ENCODE measurements at places on chromosomes 2 and 18. TPM values are rescaled to one million over a fixed set of nuclear protein-coding genes. Genes with fewer than 3 reads are reported as not detected.

RAX gene
- not detected for total RNA-seq

TUBA3D gene
- total RNA-seq: not detected

DNA sequence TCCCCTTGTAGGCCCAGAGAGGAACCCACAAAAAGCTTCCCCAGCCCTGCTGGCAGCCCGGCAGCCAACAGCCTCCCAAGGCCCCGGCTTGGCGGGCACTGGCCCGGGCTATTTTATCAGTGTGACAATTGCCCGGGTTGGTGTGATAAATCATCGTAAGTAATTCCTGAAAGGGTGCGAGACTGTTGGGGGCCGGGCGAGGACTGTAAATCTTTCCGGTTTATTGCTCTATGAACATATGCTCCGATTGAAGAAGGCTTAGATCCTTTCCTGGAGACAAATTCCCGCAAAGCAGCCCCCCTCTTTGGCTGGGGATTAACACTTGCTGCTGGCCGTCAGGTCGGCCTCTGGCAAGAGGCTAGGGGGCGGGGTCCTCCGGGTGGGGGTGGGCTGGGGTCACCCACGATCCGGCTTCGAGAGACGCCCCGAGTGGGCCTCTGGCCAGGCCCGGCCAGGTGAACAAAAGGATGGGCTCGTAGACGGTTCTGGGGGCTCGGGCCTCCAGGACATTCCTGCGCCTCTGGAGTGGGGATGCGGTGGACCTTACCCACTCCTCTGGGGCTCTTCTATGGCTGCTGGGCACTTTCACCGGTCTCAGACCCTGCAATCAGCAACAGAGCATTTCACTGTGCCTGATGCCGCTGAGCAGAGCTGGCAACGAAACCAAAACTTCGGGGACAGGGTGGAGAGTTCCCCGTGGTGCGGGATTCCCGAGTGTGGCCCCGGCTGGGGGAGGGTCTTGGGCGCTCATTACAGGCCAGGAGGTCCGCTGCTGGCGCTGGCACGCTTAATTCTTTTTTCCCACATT lies 2.0 kb downstream of the HOXD3 start:
- peaks cover 5% of the 10 kb centered on the region for H3K36me3 ChIP-seq
- H3K27ac ChIP-seq: no peak overlapping the region
- no peak for DNase-seq
- peak overlapping the region; percentile 29 for H3K4me3 ChIP-seq
- peaks cover 86% of the 10 kb centered on the region for H3K27me3 ChIP-seq

ZSCAN30 gene
- total RNA-seq: 28.4 TPM

- H3K27me3 ChIP-seq: peaks cover 3% of the 10 kb centered on the region
- no peaks in the 10 kb centered on the region for H3K36me3 ChIP-seq
- no peak for DNase-seq
- H3K27ac ChIP-seq: no peak overlapping the region
- no peak overlapping the region for H3K4me3 ChIP-seq
These were observed 219.6 kb downstream of the MBD2 start for GRCh38 chr18:54004828-54005227.

DNA sequence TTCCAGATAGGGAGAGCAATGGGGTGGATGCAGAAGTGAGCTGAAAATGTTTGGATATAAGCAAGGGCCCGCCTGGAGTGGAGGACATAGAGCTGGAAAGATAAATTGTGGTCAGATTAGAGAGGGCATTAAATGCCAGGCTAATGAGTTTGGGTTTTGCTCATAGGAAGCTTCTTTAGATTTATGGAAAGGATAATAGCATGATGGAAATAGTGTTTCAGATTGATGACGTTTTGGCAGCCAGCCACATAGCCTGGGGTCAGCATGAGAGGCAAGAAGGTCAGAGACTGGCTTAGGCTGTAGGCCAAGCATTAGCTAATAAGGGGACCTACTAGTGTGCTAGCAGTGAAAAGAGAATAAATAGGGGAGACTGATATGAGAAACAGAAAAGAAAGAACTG lies 321.6 kb downstream of the STK39 start:
- no peak overlapping the region for H3K27ac ChIP-seq
- no peaks in the 10 kb centered on the region for H3K36me3 ChIP-seq
- DNase-seq: no peak
- H3K27me3 ChIP-seq: peaks cover 2% of the 10 kb centered on the region

DNA sequence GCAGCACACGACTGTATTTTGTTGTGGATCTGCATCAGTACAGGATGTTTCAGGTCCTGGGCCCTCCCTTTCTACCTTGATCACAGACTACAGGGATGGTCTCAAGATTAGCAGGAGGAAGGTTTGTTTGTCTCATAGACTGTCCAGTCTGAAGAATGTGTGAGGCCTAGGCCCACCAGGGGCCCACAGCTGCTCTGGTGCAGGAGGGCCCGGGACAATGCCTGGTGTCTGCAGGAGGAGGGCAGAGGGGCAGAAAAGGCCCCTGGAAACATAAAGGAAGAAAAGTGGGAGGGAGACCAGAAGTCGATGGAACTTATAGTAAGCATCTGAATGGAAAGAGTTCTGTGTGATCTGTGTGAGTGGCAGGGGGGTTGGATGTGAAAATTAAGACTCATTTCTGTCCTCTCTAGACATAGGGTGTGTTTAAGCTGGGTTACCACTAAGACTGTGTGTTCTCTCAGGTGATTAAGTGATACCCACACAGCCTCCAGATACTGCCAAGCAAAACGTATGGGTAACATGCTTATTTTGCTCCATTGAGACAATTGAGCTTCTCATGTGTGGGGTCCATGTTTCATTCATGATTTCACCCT lies 33.4 kb upstream of the LPIN2 start:
- no peaks in the 10 kb centered on the region for H3K27me3 ChIP-seq
- peaks cover 5% of the 10 kb centered on the region for H3K4me1 ChIP-seq
- no peaks in the 10 kb centered on the region for H3K36me3 ChIP-seq
- no peak overlapping the region for H3K4me3 ChIP-seq

DNA sequence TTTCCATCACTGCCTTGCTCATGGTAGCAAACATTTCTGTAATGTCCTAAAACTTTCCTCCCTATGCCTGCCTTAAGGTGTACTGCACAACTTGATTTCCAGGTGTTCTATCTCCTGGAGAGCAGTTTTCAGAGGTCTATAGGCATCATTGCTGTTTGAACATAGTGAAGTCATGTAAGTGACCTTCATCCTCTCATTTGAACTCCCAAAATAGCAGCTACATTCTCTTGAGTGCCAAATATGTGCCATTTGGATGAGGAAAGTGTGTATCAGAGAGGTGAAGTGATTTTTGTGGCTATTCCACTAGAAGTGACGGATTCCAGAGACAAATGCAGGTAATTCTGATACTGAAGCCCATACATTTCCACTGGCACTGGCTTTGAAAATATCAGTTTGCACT lies 3.4 kb downstream of the PPP1R1C start:
- H3K27ac ChIP-seq: no peak overlapping the region
- H3K4me3 ChIP-seq: no peak overlapping the region
- no peaks in the 10 kb centered on the region for H3K36me3 ChIP-seq
- H3K4me1 ChIP-seq: no peaks in the 10 kb centered on the region

KCNK3 gene
- total RNA-seq: not detected

- H3K36me3 ChIP-seq: no peaks in the 10 kb centered on the region
- H3K4me3 ChIP-seq: no peak overlapping the region
- no peak overlapping the region for H3K27ac ChIP-seq
- no peaks in the 10 kb centered on the region for H3K27me3 ChIP-seq
- no peak for DNase-seq
These were observed 97.0 kb upstream of the SLC35G4 start for GRCh38 chr18:11512096-11513025.

DNA sequence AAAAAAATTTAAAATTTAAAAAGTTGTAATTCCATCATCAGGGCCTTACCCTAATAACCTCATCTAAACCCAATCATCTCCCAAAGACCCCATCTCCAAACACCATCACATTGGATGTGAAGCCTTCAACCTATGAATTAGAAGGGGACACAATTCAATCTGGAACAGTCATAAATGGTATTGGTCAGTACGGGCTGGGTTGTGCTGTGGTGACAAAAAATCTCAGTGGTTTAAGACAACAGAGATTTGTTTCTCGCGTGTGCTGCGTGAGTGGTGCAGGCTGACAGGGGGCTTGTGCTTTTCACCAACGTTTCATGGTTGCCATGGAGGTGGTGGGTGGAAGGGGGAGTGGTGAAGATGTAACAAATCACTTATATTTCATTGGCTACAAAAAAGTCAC lies 174.5 kb downstream of the INHBB start:
- H3K4me3 ChIP-seq: no peak overlapping the region
- peaks cover 40% of the 10 kb centered on the region for H3K27me3 ChIP-seq
- H3K27ac ChIP-seq: no peak overlapping the region
- DNase-seq: no peak
- peaks cover 2% of the 10 kb centered on the region for H3K4me1 ChIP-seq

GRCh38 chr18:38551881-38552280 lies 986.3 kb upstream of the CELF4 start:
- no peak overlapping the region for H3K4me3 ChIP-seq
- H3K36me3 ChIP-seq: no peaks in the 10 kb centered on the region
- no peaks in the 10 kb centered on the region for H3K4me1 ChIP-seq
- H3K27ac ChIP-seq: no peak overlapping the region
- no peak for DNase-seq
- H3K27me3 ChIP-seq: peaks cover 5% of the 10 kb centered on the region

GRCh38 chr2:104408266-104408665 lies 445.6 kb upstream of the POU3F3 start:
- H3K27ac ChIP-seq: no peak overlapping the region
- peaks cover 15% of the 10 kb centered on the region for H3K27me3 ChIP-seq
- H3K4me3 ChIP-seq: no peak overlapping the region

- no peaks in the 10 kb centered on the region for H3K4me1 ChIP-seq
- H3K36me3 ChIP-seq: no peaks in the 10 kb centered on the region
- DNase-seq: no peak
- no peaks in the 10 kb centered on the region for H3K27me3 ChIP-seq
- H3K4me3 ChIP-seq: no peak overlapping the region
- H3K27ac ChIP-seq: no peak overlapping the region
These were observed 140.8 kb upstream of the ZEB2 start for GRCh38 chr2:144660518-144661316.

DNA sequence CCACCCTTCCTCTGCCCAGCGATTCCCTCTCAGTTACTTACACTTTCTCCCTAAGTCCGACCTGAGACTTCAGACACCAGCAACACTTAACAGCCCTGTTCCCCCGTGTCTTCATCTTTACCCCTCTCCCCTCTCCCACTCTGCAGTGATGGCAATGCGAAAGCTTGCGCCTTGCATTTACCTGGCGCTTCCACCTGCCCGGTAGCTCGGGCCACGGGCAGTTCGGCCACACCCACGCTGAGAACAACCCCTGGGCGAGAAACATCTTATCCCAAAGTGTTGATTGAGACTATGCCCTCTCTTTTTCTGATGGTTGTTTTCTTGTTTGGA lies 558 bp downstream of the DNAJC10 start:
- H3K36me3 ChIP-seq: peaks cover 8% of the 10 kb centered on the region
- no peaks in the 10 kb centered on the region for H3K27me3 ChIP-seq
- H3K27ac ChIP-seq: no peak overlapping the region
- H3K4me1 ChIP-seq: no peaks in the 10 kb centered on the region
- H3K4me3 ChIP-seq: no peak overlapping the region

SCG2 gene
- not detected for total RNA-seq

- no peaks in the 10 kb centered on the region for H3K36me3 ChIP-seq
- no peak overlapping the region for H3K27ac ChIP-seq
- H3K4me3 ChIP-seq: no peak overlapping the region
- no peaks in the 10 kb centered on the region for H3K27me3 ChIP-seq
These were observed 42.4 kb downstream of the CYP27C1 start for GRCh38 chr2:127177617-127178263.

- no peak overlapping the region for H3K27ac ChIP-seq
- no peaks in the 10 kb centered on the region for H3K27me3 ChIP-seq
- H3K4me1 ChIP-seq: peaks cover 4% of the 10 kb centered on the region
- DNase-seq: no peak
These were observed 93.8 kb downstream of the ROCK2 start for GRCh38 chr2:11250400-11251196.

- H3K27ac ChIP-seq: no peak overlapping the region
- no peak overlapping the region for H3K4me3 ChIP-seq
- H3K27me3 ChIP-seq: peaks cover 3% of the 10 kb centered on the region
- H3K4me1 ChIP-seq: peaks cover 3% of the 10 kb centered on the region
- no peaks in the 10 kb centered on the region for H3K36me3 ChIP-seq
These were observed 51.9 kb upstream of the MAP3K20 start for GRCh38 chr2:173023718-173024117.

DTNA gene
- not detected for total RNA-seq

- H3K36me3 ChIP-seq: peaks cover 15% of the 10 kb centered on the region
- H3K4me3 ChIP-seq: no peak overlapping the region
- H3K27ac ChIP-seq: no peak overlapping the region
- DNase-seq: peak; percentile 64
These were observed 100.5 kb downstream of the CAPN13 start for GRCh38 chr2:30706534-30707303.

- H3K4me3 ChIP-seq: no peak overlapping the region
- peaks cover 32% of the 10 kb centered on the region for H3K27me3 ChIP-seq
- H3K36me3 ChIP-seq: no peaks in the 10 kb centered on the region
- DNase-seq: no peak
These were observed 496.7 kb upstream of the MYT1L start for GRCh38 chr2:2827761-2828221.

DNA sequence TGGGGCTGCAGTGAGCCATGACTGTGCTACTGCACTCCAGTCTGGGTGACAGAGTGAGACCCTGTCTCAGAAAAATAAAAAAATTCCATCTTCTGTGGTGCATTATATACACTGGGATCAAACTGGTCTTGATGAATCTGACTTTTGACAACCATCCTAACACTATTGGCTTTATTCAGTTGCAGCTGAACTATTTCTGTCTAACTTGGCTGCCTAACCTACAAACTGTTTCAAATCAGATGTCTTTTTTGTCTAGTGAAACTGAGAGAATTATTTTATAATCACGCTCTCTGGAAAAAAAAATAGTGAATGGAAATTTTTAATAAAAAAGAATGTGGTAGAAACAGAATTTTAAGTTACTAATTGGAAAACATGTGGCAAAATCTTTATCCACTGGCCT lies 15.0 kb downstream of the CTLA4 start:
- no peaks in the 10 kb centered on the region for H3K27me3 ChIP-seq
- DNase-seq: no peak
- H3K36me3 ChIP-seq: no peaks in the 10 kb centered on the region
- peaks cover 3% of the 10 kb centered on the region for H3K4me1 ChIP-seq

UGT1A1 gene
- total RNA-seq: not detected

- no peak overlapping the region for H3K27ac ChIP-seq
- H3K36me3 ChIP-seq: no peaks in the 10 kb centered on the region
- H3K27me3 ChIP-seq: no peaks in the 10 kb centered on the region
- DNase-seq: no peak
- H3K4me1 ChIP-seq: no peaks in the 10 kb centered on the region
These were observed 113.7 kb downstream of the EPB41L3 start for GRCh38 chr18:5430131-5430530.

DNA sequence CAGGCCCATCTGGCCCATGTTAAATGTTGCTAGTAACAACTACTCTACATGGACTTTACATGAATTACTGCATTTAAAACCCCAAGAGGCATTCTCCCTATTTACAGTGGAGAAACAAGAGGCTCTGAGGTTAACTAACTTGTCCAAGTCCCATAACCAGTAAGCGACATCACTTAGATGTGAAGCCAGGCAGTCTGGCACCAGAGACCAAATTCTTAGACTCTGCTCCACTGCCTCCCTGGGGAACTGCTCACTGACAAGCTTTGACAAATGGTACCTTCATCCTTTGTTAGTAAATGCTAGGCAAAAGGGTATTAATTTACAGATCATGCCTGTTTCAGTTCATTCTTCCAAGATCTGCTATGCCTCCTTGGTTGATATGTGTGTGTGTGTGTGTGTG lies 124.8 kb downstream of the AFF3 start:
- H3K4me3 ChIP-seq: no peak overlapping the region
- H3K4me1 ChIP-seq: peaks cover 10% of the 10 kb centered on the region

GRCh38 chr2:223282221-223282620 lies 230.2 kb downstream of the KCNE4 start:
- H3K27ac ChIP-seq: no peak overlapping the region
- no peaks in the 10 kb centered on the region for H3K36me3 ChIP-seq
- no peaks in the 10 kb centered on the region for H3K27me3 ChIP-seq
- no peaks in the 10 kb centered on the region for H3K4me1 ChIP-seq

LDLRAD4 gene
- total RNA-seq: 56.8 TPM

Data from naive thymus-derived CD8-positive, alpha-beta T cell (primary cell).